T-helper 17 cell (primary cell): ENCODE measurements at places on chromosomes 12 and 14. TPM values are rescaled to one million over a fixed set of nuclear protein-coding genes. Genes with fewer than 3 reads are reported as not detected.
A peak's percentile ranks its signal among the peaks of the same experiment; 100 is the strongest.

- no peak overlapping the region for H3K27ac ChIP-seq
- H3K27me3 ChIP-seq: no peaks in the 10 kb centered on the region
- H3K4me3 ChIP-seq: no peak overlapping the region
These were observed 41.6 kb downstream of the ACACB start for GRCh38 chr12:109157986-109158385.

DNA sequence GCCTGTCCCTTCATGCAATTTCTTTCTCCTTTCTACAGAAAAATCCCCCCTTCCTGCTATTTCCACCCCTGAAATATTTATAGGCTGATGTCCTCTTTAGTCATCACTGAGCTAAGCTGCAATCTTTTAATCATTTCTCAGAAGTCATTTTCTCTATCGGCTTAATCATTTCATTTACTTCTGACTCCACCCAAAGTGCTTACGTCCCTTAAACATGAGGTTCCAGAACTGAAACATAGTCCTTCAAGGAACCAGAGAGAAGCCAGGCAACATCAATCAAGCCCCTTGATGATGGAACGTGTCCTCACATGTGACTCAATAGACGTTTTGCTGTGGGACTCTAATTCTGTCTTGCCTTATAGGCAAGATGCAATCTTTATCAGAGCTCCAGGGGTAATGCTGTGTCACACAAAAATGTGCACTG is 148.7 kb upstream of the KRR1 start:
- H3K36me3 ChIP-seq: no peaks in the 10 kb centered on the region
- H3K4me1 ChIP-seq: peaks cover 5% of the 10 kb centered on the region
- DNase-seq: no peak
- H3K4me3 ChIP-seq: no peak overlapping the region
- no peaks in the 10 kb centered on the region for H3K27me3 ChIP-seq

DNA sequence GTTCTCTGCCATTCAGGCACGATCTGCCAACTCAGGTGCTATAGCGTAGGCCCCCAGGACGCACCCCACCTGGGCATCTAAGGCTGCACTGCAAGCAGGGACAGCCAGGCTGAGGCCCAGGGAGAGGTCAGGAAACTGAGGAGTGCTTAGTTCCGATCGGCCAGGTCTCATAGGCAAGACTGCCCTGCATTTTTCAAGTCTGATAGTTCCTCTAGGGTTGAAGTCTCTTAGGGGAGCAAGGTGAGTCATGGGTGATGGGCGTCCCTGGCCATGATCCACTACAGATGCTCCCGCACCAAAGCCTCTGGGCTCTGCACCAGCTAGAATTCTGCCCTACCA is 13.2 kb downstream of the NOPCHAP1 start:
- H3K27ac ChIP-seq: no peak overlapping the region
- no peaks in the 10 kb centered on the region for H3K27me3 ChIP-seq
- peaks cover 12% of the 10 kb centered on the region for H3K36me3 ChIP-seq
- peaks cover 11% of the 10 kb centered on the region for H3K4me1 ChIP-seq

DNA sequence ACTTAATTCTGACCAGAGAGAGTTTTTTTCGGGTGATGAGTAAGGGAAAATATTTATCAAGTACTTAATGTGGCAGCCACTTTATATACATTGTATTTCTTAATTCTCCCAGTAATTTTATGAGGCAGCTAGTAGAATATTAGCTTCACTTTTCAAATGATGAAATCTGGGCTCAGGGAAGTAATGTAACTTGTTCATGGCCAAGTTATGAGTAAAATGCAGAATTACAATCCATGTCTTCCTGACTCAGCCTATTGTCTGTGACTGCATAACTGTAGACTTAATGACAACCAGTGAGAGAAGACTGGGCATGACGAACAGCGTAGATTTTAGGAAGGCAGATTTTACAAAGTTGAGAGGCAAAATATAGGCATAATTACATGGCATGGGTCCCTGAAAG is 106.7 kb upstream of the MIS18BP1 start:
- H3K36me3 ChIP-seq: no peaks in the 10 kb centered on the region
- H3K4me1 ChIP-seq: no peaks in the 10 kb centered on the region
- H3K27ac ChIP-seq: no peak overlapping the region
- H3K4me3 ChIP-seq: no peak overlapping the region
- no peak for DNase-seq
- no peaks in the 10 kb centered on the region for H3K27me3 ChIP-seq

DNA sequence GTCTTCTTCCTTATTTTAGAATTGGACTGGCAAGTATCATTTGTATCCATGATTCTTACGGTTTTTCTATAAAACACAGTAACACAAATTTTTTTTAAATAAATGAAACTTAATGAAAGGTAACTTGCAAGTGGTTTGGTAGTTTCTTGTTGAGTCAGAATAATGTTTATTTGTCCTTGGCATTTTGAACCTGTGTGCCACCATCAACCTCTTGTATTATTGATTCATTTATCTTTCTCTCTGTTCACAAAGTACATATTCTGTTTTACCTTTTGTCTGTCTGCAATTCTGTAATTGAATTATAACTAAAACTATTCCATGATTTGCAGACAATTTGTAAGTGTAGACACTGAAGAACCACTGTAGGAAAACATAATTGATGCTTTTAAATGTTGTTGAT is 54.7 kb downstream of the MIPOL1 start:
- no peak for DNase-seq
- H3K4me3 ChIP-seq: no peak overlapping the region
- no peaks in the 10 kb centered on the region for H3K4me1 ChIP-seq
- H3K36me3 ChIP-seq: no peaks in the 10 kb centered on the region

DNA sequence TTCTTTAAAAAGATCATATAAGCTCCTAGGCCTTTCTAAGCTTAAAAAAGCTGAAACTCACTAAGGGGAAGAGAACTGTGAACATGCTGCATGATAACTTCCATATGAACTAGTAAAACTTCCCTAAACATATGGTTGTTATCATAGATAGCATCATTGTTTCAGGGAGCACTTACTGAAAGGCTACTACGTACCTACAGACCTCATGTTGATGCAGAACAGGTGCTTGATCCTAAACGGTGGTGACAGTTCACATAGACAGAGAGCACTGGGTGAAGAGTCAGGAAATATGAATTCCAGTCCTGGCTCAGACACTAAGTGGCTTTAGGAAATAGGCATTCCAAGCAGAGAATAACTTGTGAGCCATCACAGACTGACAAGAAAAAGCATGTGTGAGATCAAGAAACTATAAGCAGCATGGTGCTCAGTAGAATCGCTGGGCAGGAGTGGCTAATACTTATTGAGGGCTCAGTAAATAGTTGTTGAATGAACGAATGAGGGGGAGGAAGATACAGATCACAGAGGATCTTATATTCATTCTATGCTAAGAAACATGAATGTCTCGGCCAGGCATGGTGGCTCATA is 78.4 kb upstream of the NUDT4 start:
- H3K4me1 ChIP-seq: no peaks in the 10 kb centered on the region
- peaks cover 11% of the 10 kb centered on the region for H3K27me3 ChIP-seq
- H3K27ac ChIP-seq: no peak overlapping the region
- no peak overlapping the region for H3K4me3 ChIP-seq
- no peak for DNase-seq
- H3K36me3 ChIP-seq: no peaks in the 10 kb centered on the region

DNA sequence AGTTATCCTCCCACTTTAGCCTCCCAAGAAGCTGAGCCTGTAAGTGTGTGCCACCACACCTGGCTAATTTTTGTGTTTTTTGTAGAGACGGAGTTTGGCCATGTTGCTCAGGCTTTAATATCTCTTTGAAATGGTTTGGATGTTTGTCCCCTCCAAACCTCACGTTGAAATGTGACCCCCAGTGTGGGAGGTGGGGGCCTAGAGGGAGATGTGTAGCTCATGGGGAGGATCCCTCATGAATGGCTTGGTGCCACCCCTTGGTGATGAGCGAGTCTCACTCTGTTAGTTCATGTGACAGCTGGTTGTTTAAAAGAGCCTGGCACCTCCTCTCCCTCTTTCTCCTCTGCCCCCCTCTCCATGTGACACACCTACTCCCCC is 23.6 kb upstream of the TTC7B start:
- H3K4me3 ChIP-seq: no peak overlapping the region
- H3K4me1 ChIP-seq: peaks cover 16% of the 10 kb centered on the region
- no peak overlapping the region for H3K27ac ChIP-seq
- H3K36me3 ChIP-seq: no peaks in the 10 kb centered on the region
- no peak for DNase-seq

DNA sequence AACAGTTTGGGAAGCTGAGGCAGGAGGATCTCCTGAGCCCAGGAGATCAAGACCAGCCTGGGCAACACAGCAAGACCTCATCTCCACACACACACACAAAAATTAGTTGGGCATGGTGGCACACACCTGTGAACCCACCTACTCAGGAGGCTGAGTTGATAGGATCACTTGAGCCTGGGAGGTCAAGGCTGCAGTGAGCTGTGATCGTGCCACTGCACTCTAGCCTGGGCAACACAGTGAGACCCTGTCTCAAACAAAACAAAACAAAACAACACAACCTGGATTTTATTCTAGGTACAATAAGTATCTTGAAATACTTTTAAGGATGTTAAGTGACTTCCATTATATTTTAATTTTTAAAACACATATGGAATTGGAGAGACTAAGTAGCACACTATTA is 45.8 kb downstream of the YAF2 start:
- H3K27ac ChIP-seq: no peak overlapping the region
- peaks cover 9% of the 10 kb centered on the region for H3K36me3 ChIP-seq
- no peak for DNase-seq
- H3K27me3 ChIP-seq: no peaks in the 10 kb centered on the region

- H3K27me3 ChIP-seq: peaks cover 46% of the 10 kb centered on the region
- H3K36me3 ChIP-seq: peaks cover 5% of the 10 kb centered on the region
These were observed 1.0 kb downstream of the INSM2 start for GRCh38 chr14:35534873-35535482.

- peaks cover 16% of the 10 kb centered on the region for H3K27me3 ChIP-seq
- H3K4me1 ChIP-seq: peaks cover 3% of the 10 kb centered on the region
These were observed 10.8 kb downstream of the BEGAIN start for GRCh38 chr14:100576091-100577085.

DNA sequence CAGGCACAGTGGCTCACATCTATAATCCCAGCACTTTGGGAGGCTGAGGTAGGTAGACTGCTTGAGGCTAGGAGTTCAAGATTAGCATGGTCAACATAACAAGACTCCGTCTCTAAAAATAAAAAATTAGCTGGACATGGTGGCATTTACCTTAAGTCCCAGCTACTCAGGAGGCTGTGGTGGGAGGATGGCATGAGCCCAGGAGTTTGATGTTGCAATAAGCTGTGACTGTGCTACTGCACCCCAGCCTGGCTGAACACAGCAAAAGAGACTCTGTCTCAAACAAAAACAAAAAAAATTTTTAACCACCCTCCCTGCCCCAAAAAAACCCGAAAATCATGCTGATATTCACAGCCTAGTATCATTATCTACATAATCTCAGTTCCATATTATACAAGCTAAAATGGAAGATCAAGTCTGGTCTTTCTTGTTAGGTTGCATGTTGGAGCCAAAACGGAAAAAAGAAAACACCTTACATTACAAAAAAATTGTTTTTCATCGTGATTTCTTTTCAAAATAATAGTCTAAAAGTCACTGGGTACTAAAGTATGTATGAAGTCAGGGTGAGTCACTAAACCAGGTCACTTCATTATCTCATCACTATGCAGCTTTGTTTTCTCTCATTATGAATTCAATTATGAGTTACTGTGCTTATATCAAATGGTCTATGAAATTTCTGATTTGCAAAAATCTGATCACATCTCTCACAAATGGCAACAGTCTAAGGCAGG is 13.8 kb downstream of the GXYLT1 start:
- H3K4me1 ChIP-seq: peaks cover 60% of the 10 kb centered on the region
- H3K27ac ChIP-seq: peak overlapping the region; percentile 21
- peak overlapping the region; percentile 15 for H3K4me3 ChIP-seq
- H3K27me3 ChIP-seq: no peaks in the 10 kb centered on the region
- DNase-seq: no peak
- peaks cover 2% of the 10 kb centered on the region for H3K36me3 ChIP-seq

DNA sequence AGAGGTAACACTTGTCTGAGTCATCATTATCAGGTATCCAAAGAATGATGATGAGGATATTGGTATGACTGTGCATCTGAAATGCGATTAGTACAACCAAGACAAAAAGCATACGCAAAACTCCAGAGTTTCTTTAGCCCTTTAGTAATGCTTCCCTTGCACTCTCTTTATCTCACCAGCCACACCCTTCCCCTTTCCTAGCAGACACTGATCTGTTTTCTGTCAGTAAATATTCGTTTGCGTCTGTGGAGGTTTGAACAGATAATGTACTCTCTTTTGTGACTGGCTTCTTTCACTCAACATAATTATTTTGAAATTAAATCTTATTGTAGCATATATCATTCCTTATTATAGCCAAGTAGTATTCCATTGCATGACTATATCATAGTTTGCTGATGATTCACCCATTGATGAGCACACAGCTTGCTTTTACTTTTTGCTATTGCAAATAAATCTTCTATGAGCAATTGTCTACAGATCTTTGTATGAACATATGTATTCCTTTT is 775.7 kb downstream of the SLC6A15 start:
- H3K27ac ChIP-seq: no peak overlapping the region
- no peaks in the 10 kb centered on the region for H3K36me3 ChIP-seq
- no peaks in the 10 kb centered on the region for H3K27me3 ChIP-seq
- no peak for DNase-seq
- H3K4me3 ChIP-seq: no peak overlapping the region

GRCh38 chr12:100987552-100988521 is 193.3 kb downstream of the ANO4 start:
- no peak overlapping the region for H3K4me3 ChIP-seq
- no peaks in the 10 kb centered on the region for H3K36me3 ChIP-seq
- H3K27ac ChIP-seq: no peak overlapping the region
- H3K27me3 ChIP-seq: no peaks in the 10 kb centered on the region

- H3K36me3 ChIP-seq: no peaks in the 10 kb centered on the region
- H3K27ac ChIP-seq: peak overlapping the region; percentile 93
- H3K27me3 ChIP-seq: no peaks in the 10 kb centered on the region
- no peak for DNase-seq
- H3K4me1 ChIP-seq: peaks cover 51% of the 10 kb centered on the region
- H3K4me3 ChIP-seq: peak overlapping the region; percentile 39
These were observed 413.1 kb downstream of the ZFP36L1 start for GRCh38 chr14:68379510-68380328.

GRCh38 chr12:96187956-96188355 is 6.2 kb upstream of the ELK3 start:
- H3K36me3 ChIP-seq: no peaks in the 10 kb centered on the region

GRCh38 chr12:662566-663292 is 516 bp downstream of the NINJ2 start:
- H3K27ac ChIP-seq: peak overlapping the region; percentile 93
- DNase-seq: no peak
- H3K4me1 ChIP-seq: peaks cover 43% of the 10 kb centered on the region
- H3K36me3 ChIP-seq: no peaks in the 10 kb centered on the region
- no peaks in the 10 kb centered on the region for H3K27me3 ChIP-seq

GRCh38 chr12:5166976-5167375 is 123.3 kb downstream of the KCNA5 start:
- H3K4me1 ChIP-seq: no peaks in the 10 kb centered on the region
- no peaks in the 10 kb centered on the region for H3K36me3 ChIP-seq
- H3K4me3 ChIP-seq: no peak overlapping the region
- H3K27ac ChIP-seq: no peak overlapping the region

The HECTD4 gene
- 60.9 TPM for total RNA-seq

The PAX9 gene
- total RNA-seq: not detected

The POTEG gene
- total RNA-seq: not detected

The CPNE6 gene
- not detected for total RNA-seq

The CBLN3 gene
- 4.2 TPM for total RNA-seq
